T-helper 17 cell (primary cell): ENCODE measurements at places on chromosomes 4 and X.
A peak's percentile ranks its signal among the peaks of the same experiment; 100 is the strongest.

GRCh38 chrX:78517124-78517523 is 142.0 kb downstream of the RTL3 start:
- peak; percentile 29 for DNase-seq

DNA sequence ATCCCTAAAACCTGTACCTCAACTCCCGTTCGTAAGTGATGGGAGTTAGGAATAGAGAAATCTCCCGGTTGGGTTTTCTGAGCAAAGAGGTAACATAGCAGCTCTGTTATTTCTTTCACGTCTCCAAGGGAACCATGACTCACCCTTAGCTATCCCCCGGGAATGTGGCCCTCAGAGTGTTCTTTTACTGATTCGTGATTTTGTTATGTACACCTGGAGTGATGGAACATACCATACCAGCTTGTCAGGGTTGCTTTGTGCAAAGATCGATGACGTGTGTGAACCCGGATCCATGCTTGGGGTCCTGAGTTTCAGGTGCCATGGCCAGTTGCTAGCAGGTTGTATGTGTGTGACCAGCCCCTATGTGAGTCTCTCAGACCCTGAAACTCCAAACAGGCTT is 52.6 kb downstream of the HPRT1 start:
- no peak for DNase-seq

DNA sequence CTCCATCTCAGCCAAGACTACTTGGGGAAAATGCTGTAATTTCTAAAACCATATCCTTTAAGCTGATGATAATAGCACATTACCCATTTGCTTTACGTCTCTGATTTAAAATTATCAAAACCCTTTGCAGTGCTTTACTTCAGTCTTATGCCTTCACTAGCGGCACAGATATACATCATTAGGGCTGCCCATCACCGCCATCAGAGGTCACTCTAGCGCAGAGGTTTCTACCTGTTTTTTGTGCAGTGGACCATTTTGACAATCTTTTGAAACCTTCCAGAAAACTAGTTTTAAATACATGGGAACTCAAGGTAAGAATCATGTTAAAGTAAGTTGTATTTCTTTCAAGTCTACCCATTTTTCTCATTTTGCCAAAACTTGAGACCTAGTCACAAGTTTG is 592.5 kb downstream of the PPARGC1A start:
- DNase-seq, result no peak

- no peak for DNase-seq
These were observed 72.7 kb upstream of the EDNRA start for GRCh38 chr4:147408189-147408588.

DNA sequence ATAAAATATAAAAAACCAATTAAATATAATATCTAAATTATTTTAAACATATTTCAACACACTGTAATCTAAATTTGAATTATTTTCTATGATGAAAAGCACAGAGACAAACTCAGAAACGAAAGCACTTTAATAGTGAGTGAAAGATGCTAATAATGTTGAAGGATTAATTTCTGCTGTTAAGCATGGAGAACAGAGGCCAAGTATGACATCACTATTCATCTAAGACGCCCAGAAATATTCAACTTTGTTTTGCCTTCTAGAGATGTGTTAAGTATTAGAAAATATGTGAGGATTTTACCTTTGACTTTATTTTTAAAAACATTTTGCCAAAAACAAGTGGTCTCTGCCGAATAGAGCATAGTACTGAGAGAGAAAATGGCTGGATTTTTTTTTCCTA is 19.3 kb downstream of the ARHGEF6 start:
- DNase-seq, result no peak

DNA sequence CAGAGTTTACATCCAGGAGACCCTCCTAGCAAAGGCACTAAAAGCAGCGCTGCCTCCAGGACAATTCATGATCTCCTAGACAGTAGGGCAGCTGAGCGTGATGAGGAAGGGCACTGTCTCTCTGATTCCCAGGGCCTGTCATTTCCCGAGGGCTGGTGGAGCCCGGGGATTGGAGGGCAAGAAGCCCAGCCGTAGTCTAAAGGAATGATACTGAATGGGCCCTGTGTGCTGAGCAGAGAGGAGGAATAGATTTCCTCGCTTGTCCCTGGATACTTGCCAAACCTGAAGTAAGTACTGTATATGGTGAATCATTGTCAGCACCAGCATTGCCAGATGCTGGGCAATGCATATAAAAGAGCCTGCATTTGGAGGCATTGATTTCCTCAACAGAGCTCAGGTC is 88.0 kb upstream of the SLITRK2 start:
- DNase-seq, result no peak
